ENCODE measurements at places on chromosomes 11 and 22. TPM values are rescaled to one million over a fixed set of nuclear protein-coding genes. Genes with fewer than 3 reads are reported as not detected.

CHRNA10 gene
- total RNA-seq, result 6.6 TPM

OR52I1 gene
- not detected for total RNA-seq

SEZ6L gene
- not detected for total RNA-seq

NXPE2 gene
- total RNA-seq, result not detected

GNG3 gene
- total RNA-seq, result not detected

LRRC32 gene
- total RNA-seq, result 0.08 TPM

NLRP14 gene
- total RNA-seq, result not detected

TNRC6B gene
- total RNA-seq, result 52.7 TPM

RIN1 gene
- total RNA-seq, result 0.43 TPM

HEPN1 gene
- total RNA-seq, result not detected

ATP6V1E1 gene
- total RNA-seq, result 163 TPM

DCHS1 gene
- total RNA-seq, result 0.73 TPM

ACP2 gene
- 27.3 TPM for total RNA-seq

CCDC157 gene
- total RNA-seq, result 6.8 TPM

KDM4E gene
- not detected for total RNA-seq

OR5L1 gene
- not detected for total RNA-seq

ELMOD1 gene
- not detected for total RNA-seq

MS4A4A gene
- total RNA-seq, result not detected

PTPRCAP gene
- 266 TPM for total RNA-seq

CREB3L1 gene
- total RNA-seq, result not detected

GLB1L2 gene
- total RNA-seq, result 1.7 TPM

SLC22A25 gene
- total RNA-seq, result not detected

PHF21B gene
- 0.36 TPM for total RNA-seq

GAS2 gene
- total RNA-seq, result 0.76 TPM

NOX4 gene
- total RNA-seq, result not detected

UPK3A gene
- total RNA-seq, result not detected

B3GAT3 gene
- total RNA-seq, result 72.8 TPM

MRGPRX4 gene
- total RNA-seq, result not detected

ELFN2 gene
- total RNA-seq, result 0.40 TPM

VPREB1 gene
- total RNA-seq, result not detected

TESMIN gene
- total RNA-seq, result 4.9 TPM

CATSPERZ gene
- total RNA-seq, result not detected

C11orf65 gene
- 0.31 TPM for total RNA-seq

FOXRED1 gene
- total RNA-seq, result 39.7 TPM

CYB5R3 gene
- 79.6 TPM for total RNA-seq

ACTN3 gene
- 0.73 TPM for total RNA-seq

B4GALNT4 gene
- total RNA-seq, result 0.50 TPM

DBX1 gene
- total RNA-seq, result not detected

RIMBP3C gene
- 0.50 TPM for total RNA-seq

LMO1 gene
- total RNA-seq, result not detected

KCNJ11 gene
- total RNA-seq, result not detected

SLC36A4 gene
- 17.2 TPM for total RNA-seq

BRMS1 gene
- total RNA-seq, result 53.2 TPM

KCNE3 gene
- total RNA-seq, result 0.73 TPM

MMP26 gene
- not detected for total RNA-seq

Measured in natural killer cell treated with Interleukin-12 subunit alpha and Interleukin-12 subunit beta and Interleukin-15 and Interleukin-18, amount 100 ng/mL, for 72 hours (primary cell).